ENCODE measurements at places on chromosomes 7 and 10. TPM values are rescaled to one million over a fixed set of nuclear protein-coding genes. Genes with fewer than 3 reads are reported as not detected.
A peak's percentile ranks its signal among the peaks of the same experiment; 100 is the strongest.

The CNPY1 gene
- not detected for total RNA-seq

The LIPM gene
- total RNA-seq = not detected

The POLR1F gene
- 41.1 TPM for total RNA-seq

The IPMK gene
- total RNA-seq = 7.5 TPM

The ABCC2 gene
- 0.87 TPM for total RNA-seq

- H3K4me3 ChIP-seq = no peak overlapping the region
- no peaks in the 10 kb centered on the region for H3K4me1 ChIP-seq
- DNase-seq = no peak
Measured at GRCh38 chr7:155327590-155328320, 30.1 kb downstream of the INSIG1 start.

- DNase-seq = no peak
- no peaks in the 10 kb centered on the region for H3K36me3 ChIP-seq
- no peak overlapping the region for H3K4me3 ChIP-seq
- H3K27ac ChIP-seq = no peak overlapping the region
- no peaks in the 10 kb centered on the region for H3K27me3 ChIP-seq
Measured at GRCh38 chr7:42552227-42552626, 315.2 kb upstream of the GLI3 start.

- peaks cover 42% of the 10 kb centered on the region for H3K4me1 ChIP-seq
- DNase-seq = no peak
- peaks cover 19% of the 10 kb centered on the region for H3K36me3 ChIP-seq
- peak overlapping the region; percentile 61 for H3K4me3 ChIP-seq
Measured at GRCh38 chr10:63388421-63389031, 77.3 kb downstream of the JMJD1C start.

GRCh38 chr10:30170146-30170545, 110.8 kb upstream of the JCAD start:
- peaks cover 26% of the 10 kb centered on the region for H3K27me3 ChIP-seq

DNA sequence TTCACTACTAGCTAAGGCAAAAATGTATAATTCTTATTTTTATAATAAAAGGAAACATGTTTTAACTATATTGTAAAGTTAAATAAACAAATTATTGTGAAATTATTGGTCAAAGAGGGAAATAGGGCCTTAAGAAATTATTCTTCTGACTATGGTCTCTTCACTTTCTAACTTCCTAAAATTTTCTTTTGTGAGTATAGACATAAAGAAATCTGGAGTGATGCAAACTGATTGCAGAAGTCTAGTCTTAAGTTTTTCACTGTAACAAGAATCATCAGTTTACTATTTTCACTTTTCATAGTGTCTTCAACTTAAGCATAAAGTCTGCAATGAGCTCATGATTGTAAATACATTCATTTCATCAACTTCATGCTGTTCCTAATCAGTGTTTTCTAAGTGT, 525.4 kb downstream of the TFEC start:
- H3K36me3 ChIP-seq = no peaks in the 10 kb centered on the region
- H3K27ac ChIP-seq = no peak overlapping the region
- DNase-seq = no peak
- H3K27me3 ChIP-seq = no peaks in the 10 kb centered on the region
- H3K4me3 ChIP-seq = no peak overlapping the region
- no peaks in the 10 kb centered on the region for H3K4me1 ChIP-seq

- no peak overlapping the region for H3K27ac ChIP-seq
- no peak for DNase-seq
Measured at GRCh38 chr7:21596801-21597200, 54.0 kb downstream of the DNAH11 start.

DNA sequence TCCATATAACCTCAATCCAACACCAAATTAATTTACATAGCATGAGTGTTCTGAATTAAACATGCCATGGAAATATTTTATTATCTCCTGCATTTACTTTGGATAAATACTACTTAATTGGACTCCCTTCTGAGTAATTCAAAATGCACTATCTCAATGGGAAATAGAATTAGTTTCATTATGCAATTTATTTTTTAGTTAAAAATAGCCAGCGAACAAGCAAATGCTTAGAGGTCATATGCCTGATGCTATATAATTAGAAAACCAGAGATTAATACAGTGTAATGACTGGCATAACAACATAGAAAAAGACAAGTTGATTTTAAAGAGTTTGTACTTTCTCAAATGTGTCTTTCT, 161.0 kb upstream of the LAMB4 start:
- no peak overlapping the region for H3K4me3 ChIP-seq
- peaks cover 12% of the 10 kb centered on the region for H3K27me3 ChIP-seq
- DNase-seq = no peak
- H3K36me3 ChIP-seq = no peaks in the 10 kb centered on the region
- H3K27ac ChIP-seq = no peak overlapping the region

DNA sequence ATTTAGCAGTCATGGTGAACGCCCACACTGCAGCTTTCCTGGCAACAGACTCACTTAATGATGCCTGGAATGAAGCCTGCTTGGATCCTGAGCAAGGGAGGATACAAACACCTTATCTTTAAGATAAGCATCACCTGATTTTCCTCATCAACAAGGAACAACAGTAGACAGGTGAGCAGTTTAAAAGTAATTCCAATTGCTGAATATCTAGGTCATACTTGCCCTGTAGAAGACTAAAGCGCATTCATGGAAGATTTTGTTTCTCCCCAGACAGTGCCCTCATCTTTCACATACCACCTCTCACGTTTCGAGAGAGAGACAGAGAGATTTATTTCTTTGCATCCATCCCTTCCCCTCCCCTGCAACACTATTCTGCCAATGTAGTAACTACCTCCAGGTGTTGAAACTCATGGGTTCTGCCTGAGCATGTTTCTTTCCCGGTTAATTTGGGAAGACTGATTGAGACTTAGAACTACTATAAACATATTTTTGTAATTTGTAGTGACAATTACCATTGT, 660.7 kb downstream of the PARD3 start:
- H3K27me3 ChIP-seq = peaks cover 2% of the 10 kb centered on the region
- H3K36me3 ChIP-seq = no peaks in the 10 kb centered on the region
- no peak overlapping the region for H3K4me3 ChIP-seq
- no peak overlapping the region for H3K27ac ChIP-seq
- H3K4me1 ChIP-seq = no peaks in the 10 kb centered on the region

DNA sequence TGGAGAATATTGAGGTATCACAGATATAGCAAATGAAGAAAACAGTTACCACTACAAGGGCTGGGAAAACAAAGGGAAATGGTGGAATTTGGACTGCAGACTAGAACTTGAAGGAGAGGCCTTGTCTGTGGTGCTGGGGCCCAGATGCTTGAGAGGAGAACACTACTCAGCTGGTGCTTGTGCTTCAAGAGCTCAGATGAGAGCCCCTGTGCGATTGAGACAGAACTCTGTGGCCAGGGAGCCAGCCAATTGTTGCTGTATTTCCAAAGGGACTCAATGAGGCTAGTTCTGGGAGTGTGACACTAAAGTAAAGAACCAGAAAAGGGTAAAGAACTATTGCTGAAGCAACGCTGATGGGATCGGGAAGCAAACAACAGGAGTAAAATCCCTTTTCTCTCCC, 406.5 kb upstream of the SEMA3D start:
- no peaks in the 10 kb centered on the region for H3K4me1 ChIP-seq
- H3K36me3 ChIP-seq = no peaks in the 10 kb centered on the region
- no peak for DNase-seq
- no peak overlapping the region for H3K4me3 ChIP-seq
- H3K27me3 ChIP-seq = no peaks in the 10 kb centered on the region
- no peak overlapping the region for H3K27ac ChIP-seq

Data from activated T-helper 2 cell treated with anti-CD3 and anti-CD28 coated beads, Interferon-gamma antibody, Interleukin-2, Interleukin-4, amounts not matched to agents 10 μg/mL and 5 μg/mL and 100 μg/mL, durations not matched to agents 14 hours and 24 hours and 36 hours (primary cell).